ENCODE measurements at places on chromosomes 1 and 21.

DNA sequence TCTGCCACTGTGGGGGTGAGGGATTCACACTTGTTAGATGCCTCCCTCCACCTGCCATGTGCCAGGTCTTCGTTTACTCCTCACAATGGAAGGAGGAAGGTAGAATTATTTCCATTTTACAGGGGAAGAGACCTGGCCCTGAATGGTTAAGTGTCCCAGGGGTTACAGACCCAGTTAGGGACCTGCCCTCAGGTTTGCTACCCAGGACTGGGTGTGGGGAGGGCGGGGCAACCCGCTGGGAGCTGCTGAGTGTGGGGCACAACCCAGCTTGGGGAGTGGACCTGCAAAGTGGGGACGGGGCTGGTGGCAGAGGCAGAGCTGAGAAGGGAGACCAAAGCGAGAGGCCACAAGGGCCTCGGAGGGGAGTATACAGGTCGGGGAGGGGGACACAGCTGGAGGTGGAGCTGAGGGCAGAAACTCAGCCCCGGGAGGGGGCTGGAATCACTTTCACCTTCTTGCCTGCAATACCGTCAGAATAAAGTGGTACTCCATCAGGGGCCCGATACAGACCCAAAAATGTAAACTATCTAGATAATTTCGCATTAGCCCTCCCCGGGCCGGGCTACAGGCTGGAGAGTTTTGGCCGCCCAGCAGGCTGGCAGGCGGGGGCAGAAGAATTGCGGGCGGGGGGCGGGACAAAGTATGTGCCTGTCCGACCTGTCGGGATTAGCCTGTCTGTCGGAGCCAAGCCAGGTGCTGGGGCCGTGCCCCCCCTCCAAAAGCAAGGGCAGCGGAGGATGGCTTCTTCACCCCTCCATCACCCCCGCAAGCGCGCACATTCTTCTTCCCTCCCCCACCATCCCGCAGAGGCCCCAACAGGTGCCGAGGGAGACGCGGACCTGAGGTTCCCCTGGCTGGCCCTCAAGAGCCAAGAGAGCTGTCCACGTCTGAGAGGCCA lies 1.4 kb downstream of the RSPO1 start:
- no peak for DNase-seq

DNA sequence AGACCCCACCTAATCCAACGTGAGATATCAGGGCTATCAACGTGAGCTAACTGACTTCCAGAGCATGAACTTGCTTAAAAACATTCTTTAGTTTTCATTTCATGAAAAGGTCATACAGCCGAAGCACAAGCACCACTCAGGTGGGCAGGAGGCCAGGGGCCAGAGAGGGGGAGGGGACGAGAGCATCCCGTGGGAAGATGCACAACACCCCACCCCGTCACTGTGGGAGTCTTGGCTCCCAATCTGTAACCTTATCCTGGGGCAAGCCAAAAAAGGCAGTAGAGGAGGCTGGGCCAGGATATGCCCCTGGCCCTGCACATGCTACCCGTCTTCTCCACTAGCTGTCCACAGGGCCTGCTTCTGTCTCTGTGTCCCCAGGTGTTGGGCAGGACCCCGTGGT lies 31.4 kb downstream of the SSBP3 start:
- no peak for DNase-seq

DNA sequence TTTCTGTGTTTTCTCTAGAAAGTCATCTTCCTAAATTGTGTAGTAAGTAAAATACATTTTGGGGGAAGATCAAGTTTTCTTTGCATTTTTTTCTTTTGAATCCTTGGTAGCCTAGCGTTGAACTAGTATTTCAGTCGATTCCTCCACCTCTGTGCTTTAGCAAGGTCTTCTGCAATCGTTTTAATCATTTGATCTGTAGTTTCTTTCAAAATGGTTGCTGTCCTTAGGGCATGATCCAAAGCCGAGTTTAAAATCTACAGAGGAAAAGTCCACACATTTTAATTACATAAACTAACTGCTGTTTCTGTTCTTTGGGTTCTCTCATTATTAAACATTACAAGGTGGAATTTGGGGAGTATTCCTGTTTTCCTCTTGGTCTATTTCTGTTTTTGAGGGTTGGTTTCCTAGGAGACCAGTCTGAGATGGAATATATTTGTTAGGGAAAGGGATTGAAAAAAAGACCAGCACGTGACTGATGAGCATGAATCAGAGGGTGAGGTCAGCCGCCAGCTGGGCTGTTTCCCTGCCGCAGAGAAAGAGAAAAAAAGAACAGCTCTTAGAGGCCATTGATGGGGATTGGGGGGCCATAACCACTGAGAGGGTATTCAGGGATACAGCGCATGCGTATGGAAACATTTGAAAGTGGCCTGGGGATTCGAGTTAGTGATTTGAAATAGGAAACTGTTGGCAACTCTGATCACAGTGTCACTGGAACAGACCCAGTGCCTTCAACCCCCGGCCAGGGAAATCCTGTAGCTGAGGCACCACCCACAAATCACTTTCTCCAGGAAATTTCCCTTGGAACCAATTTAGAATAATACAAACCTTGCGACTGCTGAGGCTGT lies 40.6 kb downstream of the AKNAD1 start:
- DNase-seq, result no peak

- DNase-seq, result no peak
Measured at GRCh38 chr1:23417570-23417969, 7.0 kb downstream of the TCEA3 start.

GRCh38 chr1:160124705-160125478 lies 9.3 kb downstream of the ATP1A2 start:
- no peak for DNase-seq

All from activated CD4-positive, alpha-beta T cell treated with anti-CD3 and anti-CD28 coated beads, Interleukin-10, Interleukin-2, amounts not matched to agents 100 ng/mL and 50 ng/mL, durations not matched to agents 16 hours and 8 hours (primary cell).